ENCODE measurements at places on chromosomes 1 and 21.

DNA sequence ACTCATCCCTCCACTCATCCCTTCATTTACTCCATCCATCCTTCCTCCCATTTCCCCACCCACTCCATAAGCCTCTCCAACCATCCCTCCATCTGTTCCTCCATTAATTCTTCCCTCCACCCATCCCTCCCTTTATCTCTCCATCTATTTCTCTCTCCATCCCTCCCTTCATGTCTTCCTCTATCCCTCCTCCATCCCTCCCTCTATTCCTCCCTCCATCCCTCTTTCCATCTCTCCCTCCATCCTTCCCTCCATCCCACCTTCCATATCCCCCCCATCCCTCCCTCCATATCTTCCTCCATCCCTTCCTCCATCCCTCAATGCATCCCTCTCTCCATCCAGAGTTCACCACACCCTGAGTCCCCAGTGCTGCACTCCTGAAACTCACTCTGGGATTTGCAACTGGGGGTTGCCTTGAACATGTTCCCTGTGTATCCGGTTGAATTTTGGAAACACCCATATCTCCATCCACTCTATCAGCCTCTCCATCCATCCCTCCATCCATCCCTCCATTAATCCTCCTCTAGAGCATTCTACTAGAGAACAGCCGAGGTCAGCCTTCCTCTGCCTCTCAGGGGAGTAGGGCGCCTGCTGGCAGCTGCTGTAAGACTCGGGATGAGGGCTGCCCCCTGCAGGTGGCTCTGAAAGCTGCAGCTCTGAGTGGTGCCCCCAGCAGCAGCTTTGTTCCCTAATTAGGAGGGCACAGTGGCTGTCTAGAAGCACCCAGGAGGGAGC lies 39.4 kb downstream of the ABCG1 start:
- peak; percentile 32 for DNase-seq

DNA sequence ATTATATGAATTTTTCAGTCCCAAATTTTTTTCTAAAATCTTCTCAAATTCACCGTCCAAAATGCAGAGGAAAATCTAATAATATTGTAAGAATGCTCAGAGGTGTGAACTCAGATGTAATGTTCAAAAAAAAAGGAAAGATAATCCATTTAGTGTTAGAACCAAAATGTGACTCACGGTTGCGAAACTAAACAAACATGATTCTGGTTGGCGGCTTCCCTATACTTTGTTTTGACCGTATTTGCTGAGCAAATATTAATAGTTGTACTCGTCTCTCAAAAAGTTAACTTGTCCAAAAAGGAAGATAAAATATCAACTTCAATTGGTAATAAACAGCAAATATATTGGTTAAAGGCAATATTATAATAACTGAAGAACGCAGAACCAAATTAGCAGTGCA lies 34.4 kb downstream of the ZSWIM5 start:
- DNase-seq = no peak

GRCh38 chr1:245183429-245183828 lies 28.6 kb downstream of the KIF26B start:
- no peak for DNase-seq

DNA sequence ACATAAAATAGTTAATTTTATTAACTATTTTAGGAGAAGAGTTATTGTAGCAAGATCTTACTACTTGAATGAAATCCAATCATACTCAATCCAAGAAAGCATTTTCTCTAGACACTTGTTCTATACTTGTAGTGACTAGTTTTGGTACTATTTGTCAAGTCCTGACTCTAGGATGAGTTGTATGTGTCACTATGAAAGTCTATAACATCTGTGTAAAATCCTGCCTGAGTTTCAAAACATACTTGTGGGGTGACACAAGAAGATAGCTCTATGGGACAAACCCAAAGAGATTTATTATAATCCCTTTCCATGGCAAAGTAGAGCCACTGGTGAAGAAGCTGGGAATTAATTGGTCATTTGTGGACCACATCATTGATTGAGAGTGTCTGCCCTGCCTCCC lies 1042.2 kb upstream of the ADGRL4 start:
- no peak for DNase-seq

DNA sequence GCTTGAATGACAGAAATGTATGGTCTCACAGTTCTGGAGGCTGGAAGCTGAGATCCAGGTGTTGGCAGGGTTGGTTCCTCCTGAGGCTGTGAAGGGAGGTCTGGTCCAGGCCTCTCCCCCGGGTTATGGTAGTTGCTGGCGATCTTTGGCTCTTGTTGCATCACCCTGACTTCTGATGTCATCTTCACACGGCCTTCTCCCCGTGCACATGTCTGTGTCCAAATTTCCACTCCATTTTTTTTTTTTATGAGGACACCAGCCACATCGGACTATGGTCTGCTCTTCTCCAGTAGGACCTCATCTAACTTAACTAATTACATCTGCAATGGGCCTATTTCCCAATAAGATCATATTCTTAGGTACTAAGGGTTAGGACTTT lies 232.2 kb downstream of the KCNJ6 start:
- DNase-seq = no peak

DNA sequence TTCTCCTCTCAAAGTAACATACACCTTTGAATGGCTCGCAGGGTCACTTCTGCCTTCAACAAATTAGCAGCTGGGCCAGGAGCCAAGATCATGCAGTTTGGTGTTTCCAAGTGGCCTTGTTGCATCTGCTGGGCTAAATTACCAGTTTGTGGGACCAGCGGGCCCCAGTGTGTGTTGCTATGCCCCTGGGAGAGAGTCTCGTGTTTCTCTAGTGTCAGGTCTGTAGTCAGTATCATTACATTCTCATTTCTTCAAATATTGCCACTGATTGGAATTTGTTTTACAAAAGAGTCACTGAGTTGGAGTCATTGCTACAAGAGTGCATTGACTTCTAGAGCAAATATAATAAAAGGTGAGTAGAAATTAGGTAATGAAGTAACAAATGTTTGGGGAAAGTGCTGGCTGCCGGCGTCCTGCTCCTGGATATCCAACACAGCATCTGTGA lies 35.5 kb downstream of the RHOU start:
- DNase-seq = no peak

- DNase-seq = no peak
These were observed 36.9 kb downstream of the WDR64 start for GRCh38 chr1:241688940-241689368.

DNA sequence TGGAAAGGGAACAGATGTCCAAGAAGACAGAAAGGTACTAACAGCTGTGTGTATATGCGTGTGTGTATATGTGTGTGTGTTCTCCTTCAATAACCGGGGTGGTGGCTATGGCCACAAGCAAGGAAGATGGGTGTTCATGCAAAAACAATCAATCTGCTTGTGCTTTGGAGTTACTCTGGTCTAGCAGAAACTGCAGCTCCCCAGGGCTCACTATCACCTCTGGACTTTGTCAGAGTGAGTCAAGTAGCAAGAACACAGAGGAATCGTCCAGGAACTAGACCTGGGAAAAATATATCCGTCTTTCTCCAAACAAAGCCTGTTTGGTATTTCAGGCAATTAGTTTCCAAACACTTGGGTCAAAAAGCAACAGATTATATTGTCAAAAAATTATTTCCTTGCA lies 68.6 kb downstream of the GNG12 start:
- DNase-seq = no peak

DNA sequence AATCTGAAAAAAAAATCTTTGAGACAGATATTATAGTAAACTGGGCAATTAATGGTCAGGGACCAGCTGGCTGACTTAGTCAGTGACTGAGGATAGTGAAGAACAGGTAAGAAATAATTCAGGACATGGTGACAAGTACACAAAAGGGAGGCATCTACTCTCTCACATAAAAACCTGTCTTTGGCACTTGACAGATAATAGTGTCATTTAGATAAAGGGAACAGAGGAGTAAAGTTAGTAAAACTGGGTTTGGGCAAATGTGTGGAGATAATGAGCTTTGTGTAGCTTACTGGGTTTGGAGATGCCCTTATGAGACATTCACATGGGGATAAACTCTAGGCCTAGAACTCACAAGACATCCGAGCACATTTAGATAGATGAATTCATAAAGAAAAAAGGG lies 4.0 kb downstream of the SSX2IP start:
- DNase-seq = no peak

- DNase-seq = no peak
These were observed 96.1 kb upstream of the ZC3H11B start for GRCh38 chr1:219708919-219709543.

DNA sequence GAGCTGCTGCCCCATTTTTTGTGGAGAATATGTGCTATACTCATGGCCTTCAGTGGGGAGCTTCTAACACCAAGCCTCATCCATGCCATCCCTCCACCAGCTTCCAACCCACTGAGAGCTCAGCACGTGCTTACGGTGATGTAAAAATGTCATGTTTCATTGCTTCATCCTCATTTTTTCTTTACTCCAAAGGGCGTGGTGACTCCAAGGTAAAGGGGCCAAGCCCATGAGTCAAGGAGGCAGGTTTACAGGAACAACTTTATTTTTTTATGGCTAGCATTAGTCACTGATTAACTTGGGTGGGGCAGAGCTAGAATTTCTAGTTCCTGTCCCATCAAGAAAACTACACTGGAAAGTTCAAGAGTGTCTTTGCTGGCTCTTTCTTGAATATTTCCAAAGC lies at the start of gene C1orf226:
C1orf226 (plus strand) TSS at position 346 of the 400 bp plus-strand sequence. CDS start 174 bp downstream, outside the sequence.
- no peak for DNase-seq

Measured in esophagus squamous epithelium (tissue), 5 donors.